ENCODE measurements at places on chromosomes 3 and 15. TPM values are rescaled to one million over a fixed set of nuclear protein-coding genes. Genes with fewer than 3 reads are reported as not detected.

Gene PLCB2
- total RNA-seq, result not detected

Gene GOLGA8T
- total RNA-seq, result not detected

Gene GPR87
- total RNA-seq, result 0.09 TPM

Gene CAMK2N2
- not detected for total RNA-seq

Gene GHSR
- not detected for total RNA-seq

Gene MYZAP
- under 0.01 TPM for total RNA-seq

Gene GOLGA8H
- total RNA-seq, result not detected

Gene RBM15B
- 23.8 TPM for total RNA-seq

Gene PPP1R14D
- total RNA-seq, result not detected

Gene ARHGEF26
- total RNA-seq, result 3.6 TPM

All from smooth muscle cell of the umbilical artery (primary cell).